ENCODE measurements at places on chromosomes 12 and 14.

- DNase-seq, result no peak
Observed at GRCh38 chr12:68403296-68403695, 71.1 kb upstream of the MDM1 start.

GRCh38 chr14:68397371-68397811, 395.5 kb downstream of the ZFP36L1 start:
- no peak for DNase-seq

DNA sequence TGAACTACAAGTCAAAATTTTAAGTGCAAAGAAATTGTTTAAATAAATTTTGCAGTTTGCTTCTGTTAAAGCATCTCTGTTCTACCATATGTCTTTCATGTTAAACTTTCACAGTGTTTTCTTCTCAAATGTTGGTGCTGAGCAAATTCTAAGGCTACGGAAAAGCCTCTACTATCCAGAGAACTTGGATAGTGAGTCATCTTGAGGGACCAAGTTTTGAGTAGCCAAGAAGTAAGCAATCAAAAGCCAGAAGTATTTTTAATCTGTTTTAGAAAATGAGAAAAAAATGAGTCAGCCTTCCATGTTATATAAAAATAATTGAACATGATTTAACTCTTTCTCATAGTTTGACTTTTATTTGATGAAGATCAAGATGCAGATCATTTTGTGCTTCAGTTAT, 3.3 kb downstream of the BRMS1L start:
- DNase-seq, result no peak

- DNase-seq, result peak; percentile 0
Observed at GRCh38 chr12:67222302-67222701, 46.9 kb upstream of the CAND1 start.

GRCh38 chr14:99879401-99880295, 86.4 kb downstream of the EML1 start:
- no peak for DNase-seq

GRCh38 chr12:120110550-120111501, 5.7 kb downstream of the RAB35 start:
- no peak for DNase-seq

DNA sequence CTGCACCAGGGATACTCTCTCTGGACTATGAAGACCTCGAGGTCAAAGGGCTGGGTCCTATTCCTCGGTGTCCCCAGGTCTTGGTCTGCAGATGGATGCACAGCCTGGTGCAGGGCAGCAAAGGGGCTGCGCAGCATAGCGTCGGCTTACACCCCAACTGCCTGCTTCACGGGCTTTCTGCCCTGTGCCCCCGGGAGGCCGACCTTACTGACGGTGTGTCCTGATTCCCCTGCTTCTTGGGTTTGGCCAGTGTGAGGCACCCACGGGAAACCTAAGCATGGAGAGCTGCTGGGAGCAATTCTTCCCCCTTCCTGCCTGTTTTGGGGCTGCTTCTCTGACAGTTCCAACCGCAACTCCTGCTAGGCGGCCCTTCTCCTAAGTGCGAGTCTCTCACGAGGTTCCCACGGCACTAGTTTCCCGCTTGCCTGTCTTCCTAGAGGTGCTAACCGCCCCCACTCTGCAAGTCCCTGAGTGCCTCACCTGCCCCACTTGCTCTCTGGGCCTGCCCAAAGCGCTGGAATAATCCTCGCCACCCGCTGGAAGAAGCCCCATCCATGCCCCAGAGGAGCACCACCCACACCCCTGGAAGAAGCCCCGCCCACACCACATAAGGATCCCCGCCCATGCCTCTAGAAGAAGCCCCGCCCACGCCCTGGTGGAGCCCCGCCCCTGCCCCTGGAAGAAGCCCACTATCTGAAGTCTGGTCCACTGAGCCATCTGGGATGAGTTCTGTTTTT, 54.0 kb downstream of the PRIMA1 start:
- DNase-seq, result no peak

GRCh38 chr12:5264006-5264405, 167.9 kb upstream of the NTF3 start:
- no peak for DNase-seq

DNA sequence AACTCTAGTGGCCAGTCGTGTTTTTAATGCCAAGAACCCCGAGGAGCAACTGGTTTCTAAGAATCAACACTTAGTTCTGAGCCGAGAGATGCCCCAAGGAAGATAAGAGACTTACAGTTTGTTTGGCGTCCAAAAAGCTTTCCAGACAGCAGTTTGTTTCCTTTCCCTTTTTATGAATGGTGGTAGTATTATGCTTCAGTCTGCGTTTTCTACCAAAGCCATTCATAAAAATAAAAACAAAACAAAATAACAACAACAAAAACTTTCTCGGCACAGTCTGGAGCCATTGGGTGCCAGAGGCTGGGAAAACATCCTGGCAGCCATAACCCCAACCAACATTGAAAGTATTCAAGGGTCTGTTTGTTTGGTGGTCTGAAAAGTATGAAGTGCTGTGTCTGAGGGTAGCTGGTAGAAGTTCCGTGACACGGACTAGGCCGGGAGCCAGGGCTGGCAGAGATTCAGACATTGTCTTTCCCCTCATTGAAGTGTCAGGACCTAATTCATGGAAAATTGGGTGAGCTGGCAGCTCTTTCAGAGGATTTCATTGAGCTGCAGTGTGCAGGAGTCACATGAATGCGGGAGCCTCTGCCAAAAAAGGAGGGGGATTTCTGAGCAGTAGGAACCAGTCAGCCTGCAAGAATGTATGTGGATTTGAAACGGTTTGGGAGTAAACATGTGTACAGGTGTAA, 124.2 kb downstream of the HMGA2 start:
- no peak for DNase-seq

DNA sequence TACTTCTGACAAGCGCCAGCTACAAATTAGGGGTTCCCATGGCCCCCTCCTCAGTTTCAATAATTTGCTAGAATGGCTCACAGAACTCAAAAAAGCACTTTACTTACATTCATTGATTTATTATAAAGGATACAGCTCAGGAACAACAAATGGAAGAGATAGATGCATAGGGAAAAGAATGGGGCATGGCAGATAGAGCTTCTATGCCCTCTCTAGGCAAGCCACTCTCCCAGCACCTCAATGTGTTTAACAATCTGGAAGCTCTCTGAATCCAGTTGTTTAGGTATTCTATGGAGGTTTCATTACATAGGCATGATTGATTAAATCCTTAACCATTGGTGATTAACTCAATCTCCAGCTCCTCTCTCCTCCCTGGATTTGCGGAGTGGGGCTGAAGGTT, 184.5 kb upstream of the DAAM1 start:
- DNase-seq, result peak; percentile 3

GRCh38 chr14:31275731-31276130, 68.1 kb upstream of the HECTD1 start:
- DNase-seq, result no peak

- DNase-seq, result no peak
Observed at GRCh38 chr12:5073054-5073453, 29.4 kb downstream of the KCNA5 start.

GRCh38 chr14:105180592-105181548, at the start of gene NUDT14:
NUDT14 (minus strand) TSS chr14:105181312; CDS start chr14:105181209, 103 bp downstream.
- peak; percentile 21 for DNase-seq

DNA sequence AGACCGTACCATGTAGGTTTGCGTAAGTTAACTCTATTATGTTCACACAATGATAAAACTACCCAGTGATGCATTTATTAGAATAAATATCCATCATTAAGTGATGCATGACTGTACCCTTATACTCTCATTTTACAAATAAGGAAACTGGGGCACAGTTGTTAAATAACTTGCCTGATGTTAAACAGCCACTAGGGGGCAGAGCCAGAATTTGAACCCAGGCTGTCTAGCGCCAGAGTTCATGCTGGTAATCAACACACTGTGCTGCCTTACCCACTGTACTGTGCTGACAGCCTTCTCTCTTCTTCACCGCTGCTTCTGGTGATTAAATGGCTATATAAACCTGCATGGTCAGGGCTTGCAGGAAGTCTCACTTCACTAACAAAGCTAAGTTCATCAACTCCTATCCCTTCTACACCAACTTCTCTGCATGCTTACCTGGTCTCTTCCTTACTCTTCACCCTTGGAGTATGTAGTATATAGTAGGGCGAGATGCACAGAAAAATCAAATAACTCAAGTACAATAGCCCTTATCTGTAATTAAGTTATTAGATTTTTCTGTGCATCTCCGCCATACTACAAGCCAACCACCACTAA, 43.6 kb upstream of the APPL2 start:
- no peak for DNase-seq

- peak; percentile 77 for DNase-seq
Observed at GRCh38 chr12:121466794-121467637, 67.1 kb downstream of the RNF34 start.

- DNase-seq, result no peak
Observed at GRCh38 chr12:19927661-19928060, 440.7 kb upstream of the PDE3A start.

DNA sequence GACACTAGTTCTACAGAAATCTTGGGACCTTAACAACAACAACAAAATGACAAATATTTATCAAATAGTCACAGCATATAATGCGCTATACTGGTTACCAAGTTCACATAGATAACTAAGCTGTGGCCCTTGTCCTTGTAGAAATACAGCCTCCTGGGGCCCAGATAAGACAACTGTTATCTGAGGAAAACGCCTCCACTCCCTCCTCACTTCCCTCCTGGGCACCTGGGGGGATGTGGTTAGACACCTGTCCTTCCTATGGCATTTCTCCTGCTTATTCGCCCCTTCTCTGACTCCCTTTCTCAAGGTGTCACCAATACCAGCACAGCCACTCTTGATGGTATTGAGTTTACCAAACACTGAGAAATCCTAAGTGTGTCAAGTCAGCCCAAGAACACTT, 419.4 kb downstream of the RAD51B start:
- DNase-seq, result no peak

- DNase-seq, result no peak
Observed at GRCh38 chr12:127903146-127903545, 363.8 kb upstream of the TMEM132C start.
